ENCODE measurements at places on chromosomes 3 and 15. TPM values are rescaled to one million over a fixed set of nuclear protein-coding genes. Genes with fewer than 3 reads are reported as not detected.
A peak's percentile ranks its signal among the peaks of the same experiment; 100 is the strongest.

DNA sequence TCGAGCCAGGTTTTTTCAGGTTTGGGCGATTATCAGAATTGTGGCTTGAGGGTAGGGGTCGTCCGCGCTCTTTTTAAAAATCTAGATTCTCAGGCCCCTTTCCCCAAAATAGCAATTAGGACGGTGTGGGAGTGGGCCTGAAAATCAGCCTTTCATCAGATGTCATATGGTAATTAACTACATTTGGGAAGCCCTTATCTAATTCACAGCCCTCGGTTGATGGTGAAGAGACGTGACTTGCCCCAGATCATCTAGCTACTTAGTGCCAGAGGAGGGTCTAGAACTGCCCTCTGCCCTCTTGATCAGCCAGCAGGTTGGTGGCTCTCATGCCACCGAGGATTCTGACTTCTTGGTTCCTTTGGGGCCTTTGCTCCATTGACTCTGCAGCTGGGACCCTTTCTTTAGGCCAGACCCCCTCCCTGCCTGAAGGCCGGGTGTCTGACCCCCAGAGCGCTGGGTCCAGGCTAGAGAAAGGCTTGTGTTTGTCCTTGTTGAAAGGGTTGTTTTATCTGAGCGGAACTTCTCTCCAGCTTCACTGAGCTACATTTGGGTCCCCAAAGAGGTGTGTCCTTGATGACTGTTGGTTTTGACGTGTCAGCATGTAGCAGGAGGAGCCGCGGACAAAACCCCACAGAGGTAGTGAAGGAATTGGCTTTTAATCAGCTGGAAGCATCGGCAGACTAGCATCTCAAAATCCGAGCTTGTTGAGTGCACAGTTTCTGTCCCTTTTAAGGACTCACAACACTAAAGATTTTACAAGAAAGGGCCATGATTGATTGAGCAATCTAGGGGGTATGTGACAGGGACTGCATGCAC, 857 bp downstream of the AEN start:
- peak; percentile 49 for DNase-seq

GRCh38 chr3:60967141-60967540, 284.1 kb downstream of the FHIT start:
- DNase-seq: peak; percentile 15

TRIM42 gene
- not detected for total RNA-seq

DNA sequence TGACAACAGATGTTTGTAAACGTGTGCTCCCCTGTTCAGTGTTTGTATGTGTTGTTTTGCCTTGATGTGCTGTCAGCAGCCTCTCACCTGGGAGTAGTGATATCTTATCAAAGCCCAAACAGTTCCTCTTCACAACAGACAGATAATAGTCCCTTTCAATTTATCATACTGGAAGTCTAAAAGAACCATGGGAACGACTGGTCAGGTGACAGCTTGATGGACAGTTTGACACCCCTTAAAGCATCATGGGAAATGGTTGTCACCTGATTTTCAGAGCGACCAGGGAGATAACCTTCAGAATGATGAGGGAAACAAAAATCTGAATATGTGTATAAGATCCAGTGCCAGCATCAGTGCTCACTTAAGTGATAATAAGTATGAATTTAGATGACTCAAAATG, 146.3 kb upstream of the SOX2 start:
- no peak for DNase-seq

DNA sequence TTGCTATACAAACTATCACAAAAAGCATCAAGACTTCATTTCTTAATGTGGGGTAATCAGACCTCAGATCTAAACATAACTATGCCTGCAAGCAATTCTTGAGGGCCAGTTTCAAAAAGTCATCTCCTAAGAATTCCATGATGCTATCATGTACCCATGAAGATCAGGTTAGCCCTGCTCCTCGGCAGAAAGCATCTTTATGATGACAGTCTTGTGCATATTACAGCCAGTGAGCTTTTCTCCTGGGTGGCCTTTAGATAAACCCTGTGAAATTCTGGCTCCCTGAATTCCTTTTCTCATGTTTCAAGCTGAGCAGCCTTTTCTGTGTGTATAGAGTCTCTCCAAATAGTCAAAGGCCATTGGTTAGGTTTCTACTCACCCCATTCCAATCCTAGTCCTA, 201.9 kb upstream of the MCTP2 start:
- DNase-seq: peak; percentile 42

- no peak for DNase-seq
These were observed 8.6 kb downstream of the GABRR3 start for GRCh38 chr3:98026425-98027084.

GRCh38 chr15:57228395-57228794, 147.9 kb upstream of the CGNL1 start:
- no peak for DNase-seq

IL12A gene
- 0.20 TPM for total RNA-seq

GRCh38 chr3:37625690-37626360, 235.9 kb upstream of the CTDSPL start:
- no peak for DNase-seq

- no peak for DNase-seq
These were observed 340.2 kb downstream of the LRRC3B start for GRCh38 chr3:26962492-26963360.

PRRT3 gene
- total RNA-seq: 1.9 TPM

NCK1 gene
- 27.6 TPM for total RNA-seq

GRCh38 chr3:126487151-126487771, 11.6 kb upstream of the ZXDC start:
- peak; percentile 29 for DNase-seq

DNA sequence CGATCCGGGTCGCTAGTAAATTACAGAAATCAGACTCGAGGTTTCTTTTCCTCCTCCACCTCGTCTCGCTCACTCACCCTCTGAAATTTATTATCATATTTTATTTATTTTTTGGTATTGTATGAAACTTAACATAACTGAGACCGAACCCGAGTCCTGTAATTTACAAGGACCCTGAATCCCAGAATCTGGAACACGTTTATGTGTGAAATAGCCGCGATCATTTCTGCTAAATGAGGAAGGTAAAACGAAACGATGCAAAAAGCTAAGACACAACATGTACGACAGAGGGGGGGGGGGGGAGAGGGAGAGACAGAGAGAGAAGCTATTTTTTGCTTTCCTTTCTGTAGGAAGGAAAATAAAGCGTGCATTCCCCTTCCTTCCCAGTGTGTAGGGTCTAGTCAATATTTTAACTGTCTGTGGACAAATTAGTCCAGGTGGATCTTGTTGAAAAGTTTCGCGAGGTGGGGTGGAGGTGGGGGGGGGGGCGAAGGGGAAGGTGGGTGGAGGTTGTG, 1.6 kb downstream of the BBX start:
- DNase-seq: peak; percentile 56

ARL6IP5 gene
- total RNA-seq: 69.2 TPM

DNA sequence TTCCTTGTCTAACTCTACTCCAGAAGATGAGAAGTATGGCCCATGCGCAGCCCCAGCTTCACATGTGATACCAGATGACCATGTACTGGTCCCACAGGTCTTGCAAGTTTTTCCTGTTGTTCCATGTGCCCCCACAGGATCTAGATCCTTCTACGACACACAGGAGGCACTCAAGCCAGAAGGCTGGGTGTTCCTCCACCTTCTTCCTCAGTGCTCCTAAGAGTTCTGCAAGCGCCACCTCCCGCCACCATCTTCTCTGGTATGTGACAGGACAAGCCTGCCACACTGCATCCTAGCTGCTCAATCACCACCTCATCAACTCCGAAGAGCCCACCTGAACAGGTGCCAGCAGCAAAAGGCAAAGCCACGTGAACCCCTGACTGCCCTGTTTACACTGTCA, 43.1 kb downstream of the XXYLT1 start:
- DNase-seq: no peak

DNA sequence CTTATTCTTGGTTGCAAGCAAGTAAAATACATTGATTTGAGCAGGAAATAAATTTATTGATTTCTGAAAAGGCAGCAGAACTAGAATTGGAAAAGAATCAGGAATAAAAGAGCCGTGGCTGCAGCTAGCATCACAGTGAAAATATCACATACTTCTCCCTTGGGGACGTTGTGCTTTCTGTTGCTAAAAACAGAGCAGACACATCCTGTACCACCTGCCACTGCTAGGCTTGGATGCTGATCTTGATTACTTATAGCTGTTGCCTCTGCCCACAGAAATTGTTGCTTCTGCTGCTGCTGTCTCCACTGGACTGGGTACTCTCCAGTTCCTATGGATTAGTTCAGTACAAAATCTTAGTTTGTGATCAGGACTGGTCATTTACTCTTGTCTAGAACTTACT, 283.8 kb downstream of the C3orf38 start:
- DNase-seq: no peak

- DNase-seq: no peak
These were observed 754.4 kb downstream of the NTRK3 start for GRCh38 chr15:87502173-87502572.

DNA sequence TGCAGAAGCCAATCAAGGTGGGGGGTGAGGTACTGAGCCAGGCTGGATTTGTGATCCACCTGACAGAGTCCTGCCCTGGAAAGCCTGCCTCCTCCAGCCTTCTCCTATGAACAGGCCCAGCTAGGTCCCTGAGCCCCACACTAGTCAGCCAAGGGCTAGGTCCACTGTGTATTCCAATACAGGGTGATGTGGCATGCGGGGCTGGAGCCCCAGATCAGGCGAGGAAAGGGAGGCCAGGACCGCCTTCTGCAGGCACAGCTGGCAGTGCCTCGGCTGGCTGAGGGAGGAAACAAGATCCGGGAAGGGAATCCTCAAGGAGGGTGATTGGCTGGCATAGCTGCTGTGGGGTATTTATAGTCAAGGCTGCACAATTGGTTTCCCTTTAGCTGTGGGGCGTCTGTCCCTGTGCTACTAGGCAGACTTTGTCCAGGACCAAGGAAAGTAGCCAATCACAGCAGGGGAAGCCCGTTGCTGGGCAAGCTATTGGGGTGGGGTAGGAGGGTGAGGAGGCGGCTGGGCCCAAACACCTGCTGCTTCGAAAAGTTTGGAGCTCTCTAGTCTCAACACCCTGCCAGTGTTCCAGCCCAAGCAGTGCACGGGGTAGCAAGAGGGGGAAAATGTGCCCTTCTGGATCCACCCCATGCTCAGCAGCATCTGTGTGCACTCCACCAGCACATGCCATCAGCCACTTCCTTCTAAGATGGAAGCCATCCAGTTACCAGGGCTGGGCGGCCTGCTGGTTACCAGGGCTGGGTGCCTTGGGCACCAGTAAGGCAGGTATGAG, 5.9 kb downstream of the KY start:
- DNase-seq: no peak

DNA sequence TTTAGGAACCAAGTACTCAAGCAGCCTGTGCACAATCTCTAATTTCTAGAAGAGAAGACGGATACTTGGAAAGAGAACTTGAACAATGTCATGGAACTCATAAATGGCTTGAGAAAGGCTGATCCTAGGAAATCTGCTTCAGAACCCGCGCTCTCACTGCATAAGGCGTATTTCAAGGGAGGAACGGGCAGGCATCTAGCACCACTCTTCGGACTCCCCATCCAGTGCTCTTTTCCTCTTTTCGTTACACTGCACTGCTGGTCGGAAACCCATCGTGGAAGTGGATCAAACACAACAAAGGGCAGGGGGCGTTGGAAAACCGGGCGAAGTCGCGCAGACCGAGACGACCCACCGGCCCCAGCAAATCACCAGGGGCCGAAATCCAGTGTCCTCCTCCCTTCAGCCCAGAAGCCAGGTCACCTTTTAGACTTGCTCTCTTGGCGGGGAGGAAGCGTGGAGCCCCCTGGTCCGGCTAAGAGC, 539 bp upstream of the TLNRD1 start:
- no peak for DNase-seq

- DNase-seq: peak; percentile 93
These were observed 45.5 kb downstream of the PHLDB2 start for GRCh38 chr3:111904376-111905241.

DNA sequence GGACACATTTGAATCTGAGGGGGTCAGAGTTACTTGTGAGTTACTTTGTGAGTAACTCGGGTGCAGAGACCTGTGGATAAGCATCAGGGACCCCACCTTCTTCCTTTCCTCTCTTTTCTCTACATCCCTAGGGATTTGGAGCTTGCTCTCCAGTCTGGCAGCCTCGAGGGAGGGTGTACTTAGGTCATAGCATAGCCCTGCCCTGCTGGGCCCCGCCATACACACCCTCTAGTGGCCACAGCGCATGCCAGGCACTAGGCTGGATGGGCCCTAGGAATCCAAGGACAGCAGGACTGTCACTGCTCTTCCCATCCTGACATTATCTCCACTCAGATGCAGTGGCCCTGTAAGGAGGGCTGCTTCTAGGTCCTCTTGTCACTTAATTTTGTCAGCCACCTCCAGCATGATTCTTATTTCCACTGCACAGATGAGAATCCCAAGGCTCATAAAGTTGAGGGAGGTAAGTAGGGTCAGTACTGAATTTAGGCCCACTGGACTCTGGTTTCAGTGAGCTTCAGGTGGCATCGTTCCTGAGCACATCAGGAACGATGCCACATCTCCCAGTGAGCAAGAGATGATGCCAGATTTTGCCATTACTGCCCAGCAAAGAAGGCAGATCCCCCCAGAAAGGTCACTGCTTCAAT, 3.6 kb upstream of the SMAD6 start:
- DNase-seq: no peak

Data from foreskin keratinocyte (primary cell).